ENCODE measurements at places on chromosomes 6 and 20. TPM values are rescaled to one million over a fixed set of nuclear protein-coding genes. Genes with fewer than 3 reads are reported as not detected.

BPIFB1 gene
- total RNA-seq: not detected

ECT2L gene
- total RNA-seq: not detected

CST1 gene
- total RNA-seq: not detected

SLC22A7 gene
- total RNA-seq: not detected

HCRTR2 gene
- not detected for total RNA-seq

ZSCAN9 gene
- total RNA-seq: 8.1 TPM

ABHD16B gene
- not detected for total RNA-seq

TDP2 gene
- 19.0 TPM for total RNA-seq

APOM gene
- 3.6 TPM for total RNA-seq

GPX5 gene
- not detected for total RNA-seq

TTPAL gene
- 18.5 TPM for total RNA-seq

DDX43 gene
- 0.84 TPM for total RNA-seq

FOXQ1 gene
- total RNA-seq: 0.45 TPM

MROH8 gene
- 0.89 TPM for total RNA-seq

GSTA3 gene
- not detected for total RNA-seq

MOXD1 gene
- total RNA-seq: 13.8 TPM

SEL1L2 gene
- total RNA-seq: not detected

Measured in bronchus fibroblast of lung (primary cell).